Midbrain (tissue), 1 donor: ENCODE measurements at places on chromosomes 2 and 18.

DNA sequence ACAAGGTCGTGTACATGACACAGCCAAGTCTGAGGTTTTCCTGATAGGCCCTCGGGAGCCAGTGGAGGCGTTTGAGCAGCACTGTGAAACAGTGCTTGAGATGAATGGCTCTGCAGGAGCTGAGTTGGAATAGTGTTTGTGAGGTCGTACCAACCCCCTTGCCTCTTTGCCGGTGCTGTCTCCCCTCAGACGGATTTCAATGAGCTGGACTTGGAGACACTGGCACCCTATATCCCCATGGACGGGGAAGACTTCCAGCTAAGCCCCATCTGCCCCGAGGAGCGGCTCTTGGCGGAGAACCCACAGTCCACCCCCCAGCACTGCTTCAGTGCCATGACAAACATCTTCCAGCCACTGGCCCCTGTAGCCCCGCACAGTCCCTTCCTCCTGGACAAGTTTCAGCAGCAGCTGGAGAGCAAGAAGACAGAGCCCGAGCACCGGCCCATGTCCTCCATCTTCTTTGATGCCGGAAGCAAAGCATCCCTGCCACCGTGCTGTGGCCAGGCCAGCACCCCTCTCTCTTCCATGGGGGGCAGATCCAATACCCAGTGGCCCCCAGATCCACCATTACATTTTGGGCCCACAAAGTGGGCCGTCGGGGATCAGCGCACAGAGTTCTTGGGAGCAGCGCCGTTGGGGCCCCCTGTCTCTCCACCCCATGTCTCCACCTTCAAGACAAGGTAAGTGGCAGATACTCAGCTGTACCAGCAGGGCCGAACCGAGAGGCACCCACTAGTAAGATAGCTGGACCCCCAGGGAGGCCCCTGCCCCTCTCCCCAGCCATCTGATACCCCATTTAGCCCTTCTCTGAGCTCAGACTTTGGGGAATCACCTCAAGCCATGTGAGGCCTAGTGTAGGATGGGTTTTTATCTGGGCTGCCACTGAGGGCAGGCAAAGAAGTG, 83.1 kb downstream of the EPAS1 start:
- DNase-seq: no peak

- DNase-seq: no peak
Observed at GRCh38 chr2:148924514-148925178, 49.6 kb downstream of the KIF5C start.

GRCh38 chr2:66379473-66379872, 55.5 kb upstream of the MEIS1 start:
- DNase-seq: no peak

DNA sequence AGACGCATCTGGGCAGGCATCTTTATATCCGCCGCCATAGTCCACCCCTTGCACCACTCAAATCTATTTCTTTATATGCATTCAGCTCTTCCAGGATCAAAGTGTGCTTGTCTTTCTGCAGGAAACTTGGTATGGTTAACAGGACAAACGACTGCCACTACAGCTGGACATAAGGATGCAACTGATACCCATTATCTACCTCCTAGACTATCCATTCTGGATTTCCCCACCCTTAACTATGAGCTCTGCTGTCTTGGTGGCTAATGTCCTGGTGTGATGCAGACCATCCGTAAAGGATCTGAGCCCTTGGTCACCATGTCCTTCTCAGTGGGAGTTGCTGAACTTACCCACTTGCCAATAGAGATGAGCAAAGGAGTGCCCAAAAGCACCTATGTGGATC, 40.1 kb upstream of the SPATS2L start:
- DNase-seq: no peak
